ENCODE measurements at places on chromosomes 5 and 9.

GRCh38 chr9:110691002-110691549 is 22.5 kb downstream of the MUSK start:
- DNase-seq: no peak

GRCh38 chr5:83069096-83069799 is 7.9 kb downstream of the TMEM167A start:
- DNase-seq: no peak

DNA sequence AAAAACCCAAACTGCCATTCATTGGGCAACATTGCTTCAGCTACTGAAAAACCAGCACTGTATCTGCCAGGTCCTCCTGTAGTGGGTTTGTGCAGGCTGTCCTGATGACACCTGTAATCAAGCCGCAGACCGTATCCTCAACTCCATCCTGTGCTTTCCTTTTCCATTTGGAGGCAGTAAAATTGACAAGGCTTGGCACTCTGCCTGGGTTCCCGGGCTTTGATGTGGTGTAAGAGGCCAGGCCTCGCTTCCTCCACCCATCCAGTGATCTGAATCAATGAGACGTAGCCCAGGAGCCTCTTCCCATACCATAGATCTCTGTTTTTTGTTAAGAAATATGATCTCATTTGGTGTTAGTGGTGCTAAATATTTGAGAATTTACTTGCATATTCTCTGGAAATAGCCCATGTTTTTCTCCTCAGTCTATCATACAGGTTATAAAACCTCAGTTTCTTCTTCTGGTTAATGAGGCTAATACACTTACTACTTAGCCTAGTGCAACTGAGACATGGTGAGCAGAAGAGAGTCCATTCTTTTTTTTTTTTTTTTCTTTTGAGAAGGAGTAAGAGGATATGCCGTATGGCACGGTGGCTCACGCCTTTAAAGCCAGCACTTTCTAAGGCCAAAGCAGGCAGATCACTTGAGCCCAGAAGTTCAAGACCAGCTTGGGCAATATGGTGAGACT is 34.8 kb downstream of the LSM11 start:
- DNase-seq: peak; percentile 49

DNA sequence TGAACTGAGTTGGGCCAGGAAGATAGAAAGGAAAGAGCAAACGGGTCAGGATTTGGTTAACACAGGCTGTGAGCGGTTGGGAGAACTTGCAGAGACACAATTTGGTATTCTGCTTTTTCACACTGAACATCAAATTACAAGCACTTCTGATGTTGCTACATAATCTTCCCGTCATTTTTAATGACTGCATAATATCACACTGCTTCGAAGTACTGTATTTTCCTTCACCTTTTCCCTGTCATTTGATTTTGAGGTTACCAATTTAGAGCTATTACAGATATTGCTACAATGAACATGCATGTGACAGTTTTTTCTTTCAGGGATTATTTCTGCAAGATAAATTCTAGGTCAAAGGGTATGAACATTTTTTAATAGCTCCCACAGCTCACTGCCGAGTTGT is 71.4 kb upstream of the CPEB4 start:
- no peak for DNase-seq

- DNase-seq: no peak
These were observed 29.4 kb downstream of the RAD23B start for GRCh38 chr9:107312376-107313050.

GRCh38 chr5:142611154-142611553 is 74.7 kb downstream of the FGF1 start:
- no peak for DNase-seq

DNA sequence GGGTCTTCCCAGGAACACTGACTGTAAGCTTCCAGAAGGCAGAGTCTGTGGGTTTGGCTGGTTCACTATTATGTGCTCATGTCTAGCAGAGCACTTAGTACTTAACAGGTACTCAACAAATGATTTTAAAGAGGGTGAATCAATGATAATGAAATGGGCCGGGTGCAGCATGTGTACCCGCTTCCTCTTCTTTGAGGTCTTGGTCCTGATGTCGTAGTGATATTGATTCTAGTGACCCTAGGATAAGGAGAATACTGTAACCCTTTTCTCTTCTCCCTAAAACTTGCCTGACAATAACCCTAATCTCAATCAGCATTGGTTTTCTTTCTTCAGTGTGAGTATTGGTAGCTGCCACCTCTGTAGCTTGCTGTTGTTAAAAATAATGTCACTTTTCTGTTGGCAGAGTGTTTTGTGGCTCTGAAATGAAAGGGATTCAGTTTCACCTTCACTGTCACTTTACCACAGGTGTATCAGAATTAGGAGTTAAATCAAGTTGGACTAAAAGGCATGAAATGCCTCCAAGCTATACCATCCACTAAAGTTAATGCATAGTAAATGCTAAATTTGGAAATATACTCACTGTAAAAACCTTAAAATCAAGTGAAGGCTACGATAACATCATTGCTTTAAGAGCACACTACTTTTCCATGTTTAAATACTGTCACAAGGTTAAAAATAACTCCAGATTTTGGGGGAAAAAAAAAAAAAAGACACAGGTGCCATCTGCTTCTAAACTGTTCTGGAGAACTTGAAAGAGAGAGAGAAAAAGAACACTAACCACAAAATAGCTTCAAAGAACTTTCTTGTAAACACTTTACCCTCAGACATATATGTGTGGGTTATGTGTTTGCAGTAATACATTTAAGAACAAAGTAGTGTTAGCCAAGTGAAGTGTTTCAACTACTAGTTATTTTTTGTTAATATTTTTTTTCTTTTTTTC is 6.0 kb downstream of the CAMK4 start:
- DNase-seq: no peak

- no peak for DNase-seq
These were observed 8.3 kb upstream of the ADRA1B start for GRCh38 chr5:159907689-159908590.

DNA sequence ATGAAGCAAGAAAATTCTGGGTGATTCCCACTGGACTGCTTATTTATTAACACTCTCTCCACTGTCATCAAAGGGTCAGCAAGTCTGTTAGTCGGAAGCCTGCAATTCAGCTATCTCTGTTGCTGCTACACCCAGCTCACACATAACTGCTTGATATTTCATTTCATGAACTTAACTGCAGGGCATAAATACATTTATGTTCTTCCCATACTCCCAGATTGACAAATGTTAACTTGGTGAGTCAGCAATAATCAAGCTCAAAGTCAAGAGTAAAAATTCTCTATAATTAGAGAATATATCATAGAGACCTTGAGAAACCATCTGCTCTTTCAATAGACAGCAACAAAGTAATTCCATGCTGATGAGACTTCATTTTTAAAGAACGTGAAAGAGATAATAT is 198.8 kb downstream of the ADAMTS12 start:
- DNase-seq: no peak

DNA sequence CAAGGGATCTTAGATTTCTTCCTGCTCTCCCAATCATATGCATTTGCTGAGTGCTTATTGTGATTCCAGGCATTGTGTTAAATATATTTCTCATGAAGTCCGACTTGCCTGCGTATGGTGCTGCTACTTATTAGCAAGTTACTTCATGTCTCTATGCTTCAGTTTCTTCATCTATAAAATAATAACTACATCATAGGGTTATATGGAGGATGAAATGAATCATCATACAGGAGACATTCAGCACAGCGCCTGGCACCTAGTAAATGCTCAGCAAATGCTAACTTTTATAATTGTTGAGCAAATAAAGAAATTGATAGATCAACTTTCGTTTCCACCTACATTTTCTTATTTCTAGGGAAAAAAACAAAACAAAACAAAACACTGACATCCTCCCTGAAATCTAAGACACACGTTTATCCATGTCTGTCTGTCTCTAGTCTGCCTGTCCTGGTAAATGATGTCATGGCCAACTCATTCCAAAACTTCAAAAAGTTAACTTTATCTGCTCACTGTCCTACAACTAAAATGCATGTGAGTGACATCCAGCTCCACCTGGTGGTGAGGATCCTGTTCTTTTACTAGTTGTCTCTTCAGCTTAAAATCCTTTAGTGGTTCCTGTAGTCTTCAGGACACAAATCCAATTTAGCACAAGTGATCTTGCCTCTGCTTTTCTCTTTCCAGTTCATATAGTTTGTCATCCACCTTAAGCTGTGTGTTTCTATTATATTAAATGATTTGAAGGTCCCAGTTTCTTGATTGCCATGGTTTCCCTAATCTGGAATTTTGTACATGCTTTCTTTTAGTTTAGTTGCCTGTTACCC is 27.7 kb downstream of the PPP3R2 start:
- no peak for DNase-seq

GRCh38 chr9:16825971-16826625 is 44.4 kb downstream of the BNC2 start:
- DNase-seq: no peak

DNA sequence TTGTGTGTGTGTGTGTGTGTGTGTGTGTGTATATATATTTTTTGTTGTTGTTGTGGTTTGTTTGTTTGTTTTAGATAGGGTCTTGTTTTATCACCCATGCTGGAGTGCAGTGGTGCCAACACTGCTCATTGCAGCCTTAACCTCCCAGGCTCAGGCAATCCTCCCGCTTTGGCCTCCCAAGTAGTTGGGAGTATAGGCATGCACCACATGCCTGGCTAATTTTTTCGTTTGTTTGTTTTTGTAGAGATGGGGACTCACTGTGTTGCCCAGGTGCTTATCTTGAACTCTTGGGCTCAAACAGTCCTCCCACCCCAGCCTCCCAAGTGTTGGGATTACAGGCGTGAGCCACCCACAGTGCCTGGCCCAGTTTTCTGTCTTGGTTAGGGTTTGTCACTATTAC is 77.3 kb downstream of the GAPVD1 start:
- no peak for DNase-seq

DNA sequence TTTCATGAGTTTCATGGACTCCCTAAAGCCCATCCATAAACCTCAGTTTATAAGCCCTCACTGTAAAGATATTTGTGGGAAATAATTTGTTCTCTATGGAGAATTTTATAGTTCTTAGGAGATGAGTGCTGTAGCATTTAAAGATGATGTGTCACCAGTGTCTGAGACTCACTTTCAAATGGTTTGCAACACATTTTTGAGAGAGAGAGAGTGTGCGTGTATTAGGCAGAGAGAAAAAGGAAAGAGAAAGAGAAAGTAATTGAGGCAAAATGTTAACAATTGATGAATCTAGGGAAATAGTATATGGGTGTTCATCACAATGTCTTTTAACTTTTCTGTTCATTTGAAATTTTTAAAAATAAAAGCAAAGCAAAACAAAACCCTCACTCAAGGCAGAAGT is 479.0 kb downstream of the ZSWIM6 start:
- no peak for DNase-seq

DNA sequence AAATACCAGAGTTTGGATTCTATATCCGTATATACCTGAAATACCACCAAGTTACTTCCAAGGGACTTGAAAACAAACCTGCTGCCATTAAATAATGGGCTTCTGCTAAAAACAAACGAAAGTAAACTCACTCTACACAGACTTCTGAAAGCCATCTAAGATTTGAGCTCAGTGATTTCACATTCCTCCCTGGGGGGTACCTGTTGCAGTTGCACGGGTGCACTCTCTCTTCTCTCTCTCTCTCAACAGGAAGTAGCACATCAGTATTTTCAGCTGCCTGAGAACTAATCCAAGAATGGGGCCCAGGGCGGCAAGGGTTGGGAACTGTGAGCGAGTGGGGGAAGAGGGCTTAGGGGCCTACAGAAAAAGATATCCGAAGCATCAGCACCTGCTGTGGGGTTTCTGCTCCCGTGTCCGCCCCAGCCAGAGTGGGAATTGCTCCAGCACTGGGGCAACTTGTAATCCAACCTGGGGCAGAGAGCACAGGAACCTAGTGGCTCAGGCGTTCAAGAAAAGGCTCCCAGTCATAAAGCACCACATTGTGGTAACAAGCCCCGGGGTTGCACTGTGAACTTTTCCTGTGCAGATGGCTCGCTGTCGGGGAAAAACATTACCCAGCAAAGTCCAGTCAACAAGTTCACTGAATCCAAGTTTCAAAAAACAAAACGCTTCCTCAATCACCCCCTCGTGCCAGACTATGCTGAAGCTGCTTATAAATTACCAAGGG is 99.8 kb downstream of the EFNA5 start:
- DNase-seq: no peak

GRCh38 chr5:98200726-98201541 is 572.5 kb upstream of the RGMB start:
- DNase-seq: no peak

- DNase-seq: no peak
These were observed 637.2 kb upstream of the NUDT12 start for GRCh38 chr5:104199771-104200170.

- peak; percentile 15 for DNase-seq
These were observed 872.8 kb upstream of the CDH9 start for GRCh38 chr5:27911216-27911615.

- DNase-seq: no peak
These were observed 1574.5 kb upstream of the WWC1 start for GRCh38 chr5:166716856-166717492.

DNA sequence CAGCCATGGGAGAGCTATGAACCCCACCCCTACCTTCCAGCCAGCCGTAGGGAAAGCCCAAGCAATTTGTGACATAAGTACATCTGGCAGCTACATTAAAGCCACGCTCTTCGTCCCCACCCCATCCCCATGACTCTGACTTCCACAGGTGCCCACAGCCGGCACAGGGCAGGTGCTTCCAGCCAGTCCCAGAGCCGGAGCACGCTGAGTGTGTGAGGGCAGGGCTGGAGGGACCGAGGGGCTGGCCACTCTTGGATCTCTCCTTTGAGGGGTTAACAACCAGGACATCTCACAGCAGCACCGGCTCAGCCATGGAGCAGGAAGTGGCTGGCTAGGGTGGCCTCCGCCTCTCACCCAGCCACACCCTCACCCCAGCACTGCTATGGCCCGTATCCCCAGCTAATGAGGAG is 2.4 kb upstream of the FAM78A start:
- no peak for DNase-seq

DNA sequence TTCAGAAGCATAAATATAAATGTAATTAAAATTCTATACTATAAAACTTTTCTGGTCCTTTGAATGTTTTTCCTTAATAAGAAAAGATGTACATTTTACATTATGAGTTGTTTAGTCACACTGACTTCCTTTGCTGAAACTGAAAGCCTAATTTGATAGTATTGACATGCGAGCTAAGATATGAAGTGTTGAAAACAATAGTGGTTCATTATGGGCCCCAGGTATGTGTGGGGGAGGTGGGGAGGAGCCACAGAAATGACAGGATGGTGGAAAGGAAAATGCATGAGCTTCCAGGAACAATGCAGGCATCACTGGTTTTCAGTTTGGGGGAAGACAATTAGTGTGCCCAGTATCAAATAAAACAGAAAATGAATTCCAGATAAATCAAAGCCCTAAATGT is 35.4 kb upstream of the RLN1 start:
- no peak for DNase-seq

- DNase-seq: no peak
These were observed 137.3 kb downstream of the SEMA6A start for GRCh38 chr5:116437351-116437705.

DNA sequence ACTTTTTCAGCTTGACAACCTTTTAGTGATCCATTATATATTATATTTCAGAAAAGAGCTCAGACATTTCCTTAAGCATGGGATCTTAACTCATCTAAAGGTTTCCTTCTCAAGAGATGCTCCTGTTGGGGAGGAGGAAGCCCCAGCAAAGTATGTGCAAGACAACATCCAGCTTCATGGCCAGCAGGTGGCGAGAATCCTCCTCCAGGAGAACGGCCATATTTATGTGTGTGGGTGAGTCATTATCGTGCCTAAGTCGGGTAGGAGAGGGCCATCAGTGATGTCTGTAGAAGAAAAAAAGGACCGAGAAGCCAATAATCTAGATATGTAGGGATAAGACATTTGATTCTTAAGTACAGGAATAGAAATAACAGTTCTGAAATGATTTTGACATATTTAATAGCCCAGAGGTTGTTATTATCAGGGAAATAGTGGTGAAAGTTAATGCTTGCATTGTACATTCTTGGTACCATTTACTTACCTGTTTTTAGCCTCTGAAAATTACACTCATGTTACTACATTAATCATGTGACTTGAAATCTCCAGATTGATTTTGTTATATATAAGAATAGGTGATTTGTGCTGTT is 28.2 kb downstream of the MTRR start:
- no peak for DNase-seq
